Activated T-cell treated with anti-CD3 and anti-CD28 coated beads, Interleukin-2, amount 50 U/mL, for 72 hours (primary cell): ENCODE measurements at places on chromosomes 2 and 18. TPM values are rescaled to one million over a fixed set of nuclear protein-coding genes. Genes with fewer than 3 reads are reported as not detected.

DNA sequence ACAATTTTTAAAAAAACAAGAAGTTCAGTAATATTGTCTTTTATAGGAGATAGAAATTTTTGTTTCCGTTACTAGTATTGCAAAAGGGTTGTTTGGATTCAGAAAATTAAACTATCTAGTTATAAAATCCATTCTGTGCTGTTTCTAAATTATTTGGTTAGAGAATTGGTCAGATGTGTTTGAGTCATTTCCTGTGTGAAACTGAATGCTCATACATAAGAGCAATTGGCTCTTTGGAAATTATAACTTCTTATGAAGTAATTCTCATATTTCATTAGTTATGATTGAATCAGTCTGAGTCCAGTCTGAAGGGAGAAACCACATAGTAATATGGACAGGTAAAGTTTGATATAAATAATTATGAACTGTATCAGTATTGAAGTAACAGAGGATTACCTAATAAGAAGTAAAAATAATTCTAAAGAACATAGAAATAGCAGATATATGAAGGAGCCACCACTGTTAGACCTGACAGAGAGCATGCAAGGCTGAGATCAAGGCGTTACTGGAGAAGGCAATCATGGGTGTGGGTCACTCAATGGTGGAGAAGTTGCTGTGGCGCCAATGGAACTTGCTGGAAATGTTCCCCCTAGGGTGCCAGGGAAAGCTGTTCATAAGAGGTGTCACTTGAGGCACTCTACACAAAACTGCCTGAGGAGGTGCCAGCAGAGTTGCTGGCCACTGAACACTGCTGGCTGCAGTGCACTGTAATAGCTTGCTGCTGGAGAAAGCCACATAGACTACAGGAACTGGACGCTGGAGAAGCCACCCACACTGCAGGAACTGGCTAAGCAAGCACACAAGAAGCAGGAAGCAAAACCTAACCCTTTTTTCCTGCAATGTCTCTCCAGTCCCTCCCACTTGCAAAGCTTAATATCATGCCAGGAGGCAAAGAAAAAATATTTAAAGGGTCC, 18.0 kb upstream of the FAP start:
- no peaks in the 10 kb centered on the region for H3K27me3 ChIP-seq
- H3K36me3 ChIP-seq: peaks cover 2% of the 10 kb centered on the region
- H3K27ac ChIP-seq: no peak overlapping the region

DNA sequence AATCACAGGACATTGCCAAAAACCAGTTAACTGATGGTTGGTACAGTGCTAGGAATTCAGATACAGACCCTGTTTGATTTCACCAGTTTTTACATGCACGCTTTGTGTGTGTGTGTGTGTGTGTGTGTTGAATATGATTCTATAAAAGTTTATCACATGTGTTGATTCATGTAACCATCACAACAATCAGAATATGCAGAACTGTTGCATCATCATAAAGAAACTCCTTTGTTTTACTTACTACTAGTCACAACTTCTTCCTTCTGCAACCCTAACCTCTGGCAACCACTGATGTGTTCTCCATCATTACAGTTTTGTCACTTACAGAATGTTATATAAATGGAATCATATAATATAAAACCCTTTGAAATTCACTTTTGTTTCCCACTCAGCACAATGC, 144.8 kb upstream of the CYP26B1 start:
- no peaks in the 10 kb centered on the region for H3K27me3 ChIP-seq
- no peak overlapping the region for H3K4me3 ChIP-seq
- no peaks in the 10 kb centered on the region for H3K4me1 ChIP-seq
- no peak for DNase-seq

GRCh38 chr2:127792805-127793204, 18.2 kb downstream of the WDR33 start:
- H3K36me3 ChIP-seq: no peaks in the 10 kb centered on the region
- peak overlapping the region; percentile 73 for H3K27ac ChIP-seq
- no peak for DNase-seq
- H3K27me3 ChIP-seq: no peaks in the 10 kb centered on the region
- H3K4me1 ChIP-seq: peaks cover 46% of the 10 kb centered on the region
- H3K4me3 ChIP-seq: no peak overlapping the region

DNA sequence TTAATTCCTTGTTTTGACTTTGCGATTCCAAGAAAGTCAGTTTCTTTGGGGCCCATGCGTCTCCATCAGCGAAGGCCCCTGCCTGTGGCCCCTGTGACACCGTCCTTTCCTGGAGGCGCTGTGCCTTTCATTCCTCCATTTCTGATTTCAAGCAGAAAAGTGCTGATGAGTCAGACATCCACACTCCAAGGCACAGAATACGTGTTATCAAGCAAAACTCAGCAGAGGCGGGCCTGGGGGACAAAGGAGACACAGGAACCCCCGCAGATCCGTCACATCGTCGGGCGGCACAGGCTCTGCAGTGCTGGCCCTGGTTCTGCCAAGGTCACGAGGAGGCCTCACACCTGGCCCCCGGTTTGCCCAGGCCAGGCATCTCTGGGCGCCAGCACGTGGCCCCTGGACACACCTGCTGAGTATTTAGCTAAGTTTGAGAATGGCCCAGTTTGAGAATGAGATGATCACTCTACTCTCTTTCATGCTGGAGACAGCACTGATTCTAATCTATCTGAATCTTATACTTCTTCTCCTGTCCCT, 7.2 kb upstream of the SALL3 start:
- H3K4me3 ChIP-seq: peak overlapping the region; percentile 57
- H3K4me1 ChIP-seq: peaks cover 6% of the 10 kb centered on the region
- no peak for DNase-seq
- peaks cover 2% of the 10 kb centered on the region for H3K36me3 ChIP-seq
- peaks cover 78% of the 10 kb centered on the region for H3K27me3 ChIP-seq

GRCh38 chr2:197954328-197954727, 149.9 kb downstream of the PLCL1 start:
- H3K27ac ChIP-seq: no peak overlapping the region
- peaks cover 5% of the 10 kb centered on the region for H3K36me3 ChIP-seq
- peaks cover 53% of the 10 kb centered on the region for H3K4me1 ChIP-seq
- no peak for DNase-seq

- no peaks in the 10 kb centered on the region for H3K27me3 ChIP-seq
- no peak overlapping the region for H3K27ac ChIP-seq
- H3K36me3 ChIP-seq: no peaks in the 10 kb centered on the region
- H3K4me1 ChIP-seq: peaks cover 15% of the 10 kb centered on the region
Observed at GRCh38 chr2:127650785-127651380, 4.9 kb downstream of the GPR17 start.

- H3K27me3 ChIP-seq: no peaks in the 10 kb centered on the region
- H3K4me3 ChIP-seq: no peak overlapping the region
- no peak overlapping the region for H3K27ac ChIP-seq
- no peak for DNase-seq
- H3K36me3 ChIP-seq: peaks cover 2% of the 10 kb centered on the region
- no peaks in the 10 kb centered on the region for H3K4me1 ChIP-seq
Observed at GRCh38 chr2:221380062-221380461, 192.0 kb downstream of the EPHA4 start.

Gene AFF3
- total RNA-seq: 2.6 TPM

Gene TMX3
- 79.6 TPM for total RNA-seq

Gene COLEC11
- total RNA-seq: 0.41 TPM
